ENCODE measurements at places on chromosomes 16 and 17.

DNA sequence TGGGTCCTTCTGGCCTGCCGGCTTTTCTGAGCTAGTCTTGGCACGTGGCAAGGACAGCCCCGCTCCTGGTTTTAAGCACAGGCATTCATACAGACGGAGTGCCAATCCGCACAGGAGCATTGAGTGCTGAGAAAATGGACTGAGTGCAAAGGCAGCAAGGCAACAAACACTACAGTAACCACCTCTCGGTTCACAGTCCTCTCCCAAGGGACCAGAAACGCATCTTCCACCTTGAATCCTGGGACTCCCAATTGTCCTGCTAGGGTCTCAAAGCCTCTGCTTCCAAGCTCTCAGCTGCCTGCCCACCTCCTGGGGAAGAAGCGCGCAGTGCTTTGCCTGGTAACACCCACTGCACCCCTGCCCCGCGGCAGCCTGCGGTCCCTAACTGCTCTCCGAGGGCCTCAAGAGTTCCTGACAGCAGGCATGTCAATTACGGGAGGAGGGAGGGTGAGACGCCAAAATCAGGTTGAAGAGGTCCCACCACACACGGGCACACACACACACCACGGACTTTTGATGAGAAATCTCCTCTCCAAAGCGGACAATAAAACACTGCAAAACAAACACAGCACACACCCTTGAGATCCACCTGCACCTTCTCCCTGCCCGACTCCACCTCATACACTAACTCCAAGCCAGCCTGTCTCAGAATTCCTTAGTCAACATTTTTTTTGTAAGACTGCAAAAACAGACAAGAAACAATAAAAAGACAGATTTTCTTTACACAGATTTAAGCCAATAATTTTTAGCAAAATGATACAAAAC lies 15.0 kb downstream of the SLC16A3 start:
- DNase-seq = no peak

GRCh38 chr17:55436224-55437158 lies 14.9 kb upstream of the MMD start:
- no peak for DNase-seq

GRCh38 chr16:50490828-50491227 lies 57.4 kb upstream of the NKD1 start:
- DNase-seq = no peak

DNA sequence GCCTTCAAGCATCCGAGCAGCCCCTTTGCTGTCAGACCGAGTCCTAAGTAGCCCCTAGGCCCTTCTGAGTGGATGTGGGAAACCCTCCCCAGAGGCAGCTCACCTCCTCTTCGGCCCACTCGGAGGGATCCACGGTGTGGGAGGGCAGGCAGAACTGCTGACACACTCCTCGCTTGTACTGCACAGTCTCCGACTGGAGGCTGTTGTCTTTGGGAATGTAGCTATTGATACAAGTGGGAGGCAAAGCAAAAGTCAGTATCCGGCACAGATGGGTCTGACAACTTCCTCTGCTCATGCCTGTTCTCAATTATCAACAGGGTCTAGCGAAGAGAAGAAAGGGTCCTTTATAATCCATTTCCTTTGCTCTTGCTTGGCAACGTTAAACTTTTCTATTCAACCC lies 25.9 kb upstream of the FOXJ1 start:
- DNase-seq = no peak

DNA sequence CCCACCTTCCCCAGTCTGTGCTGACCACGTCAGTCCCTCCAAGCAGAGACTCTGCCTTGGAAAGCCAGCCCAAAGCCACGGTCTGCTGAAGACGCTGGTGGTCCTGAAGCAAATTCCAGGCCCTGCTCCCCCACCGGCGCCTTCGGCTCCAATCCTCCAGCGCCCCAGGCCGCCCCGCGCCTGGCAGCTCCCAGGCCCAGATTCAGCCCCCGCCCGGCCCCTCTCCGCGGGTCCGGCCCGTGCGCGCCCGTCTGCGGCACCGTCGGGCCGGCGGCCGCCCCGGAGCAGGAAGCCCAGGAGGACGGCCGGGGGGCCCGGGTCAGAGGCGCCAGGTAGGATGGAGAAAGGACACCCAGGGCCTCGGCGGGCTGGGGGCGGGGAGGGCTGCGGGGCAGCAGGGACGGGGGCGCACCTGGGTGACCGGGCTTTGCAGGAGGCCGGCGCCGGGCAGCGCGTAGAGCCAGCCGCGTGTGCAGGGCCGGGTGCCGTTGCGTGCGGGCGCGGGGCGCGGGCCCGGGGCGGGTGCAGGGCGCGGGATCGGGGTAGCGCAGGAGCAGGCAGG lies 594 bp upstream of the SLC22A31 start:
- no peak for DNase-seq

DNA sequence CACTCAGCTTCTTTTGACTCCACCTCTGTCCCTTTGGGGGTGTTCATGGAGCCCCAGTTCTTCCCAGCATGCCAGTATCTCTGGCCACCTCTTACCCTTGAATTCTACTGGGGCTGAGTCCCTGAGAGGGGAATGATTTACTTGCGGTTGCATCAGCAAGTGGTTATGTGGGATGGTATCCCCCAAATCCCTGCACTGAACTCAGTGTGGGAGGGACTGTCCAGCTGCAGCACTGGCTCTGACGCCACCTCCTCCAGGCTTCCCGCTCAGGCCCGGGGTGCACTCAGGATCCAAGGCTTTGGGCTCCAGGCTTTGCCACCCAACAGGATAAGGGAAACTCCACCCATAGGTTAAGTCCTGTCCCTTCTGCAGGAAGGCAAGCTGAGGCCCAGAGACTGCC lies 21.1 kb upstream of the BRD7 start:
- no peak for DNase-seq

Measured in activated CD4-positive, alpha-beta T cell treated with anti-CD3 and anti-CD28 coated beads, Interleukin-2, amount 50 U/mL, for 24 hours (primary cell).